ENCODE measurements at places on chromosomes 4 and X.

DNA sequence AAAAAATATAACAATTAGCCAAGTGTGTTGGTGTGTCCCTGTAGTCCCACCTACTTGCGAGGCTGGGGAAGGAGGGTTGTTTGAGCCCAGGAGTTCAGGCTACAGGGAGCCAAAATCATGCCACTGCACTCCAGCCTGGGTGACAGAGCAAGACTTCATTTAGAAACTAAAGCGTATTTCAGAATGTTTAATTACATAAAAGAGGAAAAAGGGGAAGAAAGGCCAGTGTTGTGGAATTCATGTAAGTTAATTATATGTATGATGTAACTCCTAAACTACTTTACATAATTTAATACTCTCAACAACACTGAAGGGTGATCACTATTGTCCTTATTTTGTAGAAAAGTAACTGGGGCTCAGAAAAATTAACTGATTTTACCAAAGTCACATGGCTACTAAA, 67.2 kb upstream of the HOPX start:
- no peak for DNase-seq

DNA sequence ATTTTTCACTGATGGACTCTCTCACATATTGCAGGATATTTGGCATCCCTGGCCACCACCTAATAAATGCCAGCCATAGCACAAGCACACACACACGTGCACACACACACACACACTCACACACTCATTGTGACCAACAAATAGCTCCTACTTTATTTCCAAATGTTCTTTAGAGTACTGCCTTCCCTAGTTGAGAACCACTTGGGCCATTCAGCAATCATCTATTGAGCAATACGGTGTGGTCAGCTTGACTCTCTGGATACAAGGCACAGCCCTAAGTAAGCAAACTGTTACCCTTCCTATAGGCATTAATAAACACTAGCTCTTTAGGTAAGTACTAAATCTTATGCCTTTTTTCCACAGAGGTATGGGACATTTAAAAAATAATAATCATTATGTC, 21.1 kb downstream of the CORIN start:
- DNase-seq: no peak

DNA sequence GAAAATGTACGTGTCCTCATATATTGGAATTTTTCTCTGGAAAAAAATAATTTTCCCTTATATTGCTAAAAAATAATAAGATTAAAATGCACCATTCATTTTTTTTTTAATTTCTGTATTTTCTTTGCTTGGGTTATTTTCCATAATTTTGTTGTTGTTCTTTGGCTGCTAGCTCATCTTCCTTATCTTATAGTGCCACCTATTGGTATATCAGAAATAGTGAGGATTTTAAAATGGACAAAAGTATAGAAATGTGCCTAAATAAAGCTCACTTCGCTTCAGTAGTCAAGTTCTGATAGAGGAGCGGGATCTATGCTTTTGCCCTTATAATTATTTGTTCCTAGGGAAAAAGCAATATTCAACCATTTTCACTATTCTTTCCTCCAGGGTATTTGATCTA, 134.8 kb downstream of the NAP1L3 start:
- DNase-seq: no peak

DNA sequence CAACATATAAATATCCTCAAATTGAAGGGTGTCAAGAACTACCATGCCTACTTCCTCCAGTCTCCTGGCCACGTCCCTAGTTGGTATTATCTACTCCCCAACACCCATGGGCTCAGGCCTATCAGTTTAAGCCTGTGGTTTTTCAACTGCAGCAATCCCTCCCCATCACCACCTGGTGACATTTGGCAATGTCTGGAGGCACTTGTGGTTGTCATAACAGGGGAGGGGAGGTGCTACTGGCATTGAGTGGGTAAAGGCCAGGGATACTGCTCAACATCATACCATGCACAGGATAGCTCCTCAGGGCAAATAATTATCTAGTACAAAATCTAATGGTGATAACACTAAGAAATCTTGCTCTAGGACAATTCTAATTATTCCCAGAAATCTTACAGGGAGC, 95.3 kb downstream of the COMMD8 start:
- no peak for DNase-seq

GRCh38 chr4:136687596-136687995, 844.7 kb downstream of the PCDH18 start:
- DNase-seq: no peak

GRCh38 chrX:150199803-150200202, 163.3 kb upstream of the MAMLD1 start:
- DNase-seq: no peak

DNA sequence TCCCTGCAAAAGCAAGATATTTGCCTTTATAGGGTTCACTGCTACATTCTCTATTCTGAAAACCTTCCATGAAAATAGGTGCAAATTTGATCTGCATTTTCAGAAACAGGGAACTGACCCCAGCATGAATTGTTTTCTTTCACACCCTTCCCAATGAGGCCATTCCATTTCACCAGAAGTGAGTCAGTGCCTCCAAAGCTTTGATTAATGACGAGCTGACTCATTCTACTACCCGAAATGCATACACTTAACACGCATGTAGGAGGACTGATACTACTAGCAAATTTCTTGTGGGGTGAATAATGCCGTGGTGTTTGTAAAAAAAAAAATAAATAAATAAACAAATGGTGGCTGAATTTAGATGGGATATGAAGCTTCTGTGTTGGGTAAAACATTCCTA, 146.9 kb upstream of the FGF13 start:
- no peak for DNase-seq

GRCh38 chr4:162117051-162117450, 46.7 kb downstream of the FSTL5 start:
- DNase-seq: no peak

DNA sequence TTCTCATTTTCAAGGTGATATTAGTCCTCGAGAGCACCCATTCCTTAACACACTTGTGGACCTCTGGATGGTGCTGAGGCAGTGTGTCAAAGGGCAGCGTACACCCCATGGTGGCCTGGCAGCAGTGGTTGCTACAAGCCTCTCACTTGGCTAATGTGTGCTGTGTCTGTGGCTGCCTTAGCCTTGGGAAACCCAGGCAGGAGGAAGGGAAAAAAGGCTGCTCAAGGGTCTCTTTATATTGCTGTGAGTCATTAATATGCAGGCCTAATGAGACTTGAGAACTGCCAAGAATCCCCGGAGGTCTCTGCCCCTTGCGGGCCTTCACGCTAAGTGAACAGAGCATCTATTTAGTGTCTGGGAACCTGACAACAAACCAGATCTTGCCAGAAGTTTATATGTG, 7.0 kb downstream of the PCDH10 start:
- DNase-seq: no peak

DNA sequence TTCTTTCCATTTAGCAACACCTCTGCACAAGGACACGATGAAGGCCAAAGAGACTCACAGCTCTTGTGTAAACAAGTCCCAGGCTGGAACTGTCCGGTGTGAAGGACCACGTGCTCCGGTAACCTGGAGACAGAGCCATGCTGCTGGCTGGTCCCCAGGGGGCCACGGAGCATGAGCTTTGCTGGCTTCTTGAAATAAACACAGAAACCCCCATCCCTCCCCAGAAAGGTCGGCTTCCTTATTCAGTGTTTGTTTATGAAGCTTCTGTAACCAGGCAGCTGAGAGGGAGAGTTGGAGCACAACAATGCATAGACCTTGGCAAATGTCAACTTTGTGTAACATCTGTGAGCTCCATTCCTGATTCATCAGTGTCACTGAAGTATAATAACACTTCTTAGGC, 109.4 kb downstream of the GPR143 start:
- no peak for DNase-seq

- DNase-seq: no peak
These were observed 6.2 kb downstream of the PPP1R2C start for GRCh38 chrX:42771506-42772335.

DNA sequence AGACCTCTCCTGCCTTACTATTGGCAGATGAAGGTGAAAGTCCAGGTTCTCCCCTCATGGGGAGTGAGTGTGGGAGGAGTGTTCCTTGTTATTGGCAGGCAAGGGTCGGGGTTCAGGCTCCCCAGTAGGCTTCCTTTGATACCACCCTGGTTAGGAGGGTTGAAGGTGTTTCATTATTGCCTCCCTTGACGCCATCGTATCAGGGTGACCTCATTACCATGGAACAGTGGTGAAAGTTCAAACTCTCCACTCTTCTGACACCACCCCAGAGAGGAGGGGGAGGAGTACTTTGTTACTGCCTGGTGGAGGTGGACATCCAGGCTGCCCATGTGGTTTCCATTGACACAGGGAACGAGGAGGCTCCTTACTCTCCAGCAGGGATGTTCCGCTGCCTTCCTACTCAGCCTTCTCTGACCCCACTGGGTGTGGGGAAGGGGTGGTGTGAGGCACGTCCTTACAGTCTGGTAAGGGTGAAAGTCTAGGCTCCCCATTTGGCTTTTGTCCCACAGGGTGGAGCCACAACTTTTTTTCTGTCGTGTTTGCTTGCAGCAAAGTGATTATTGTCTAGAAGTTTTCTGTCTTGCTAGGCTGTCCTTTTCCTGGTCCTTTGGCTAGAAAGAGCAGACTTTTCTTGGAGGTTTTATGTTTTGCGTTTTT, 37.2 kb upstream of the USP9X start:
- no peak for DNase-seq

DNA sequence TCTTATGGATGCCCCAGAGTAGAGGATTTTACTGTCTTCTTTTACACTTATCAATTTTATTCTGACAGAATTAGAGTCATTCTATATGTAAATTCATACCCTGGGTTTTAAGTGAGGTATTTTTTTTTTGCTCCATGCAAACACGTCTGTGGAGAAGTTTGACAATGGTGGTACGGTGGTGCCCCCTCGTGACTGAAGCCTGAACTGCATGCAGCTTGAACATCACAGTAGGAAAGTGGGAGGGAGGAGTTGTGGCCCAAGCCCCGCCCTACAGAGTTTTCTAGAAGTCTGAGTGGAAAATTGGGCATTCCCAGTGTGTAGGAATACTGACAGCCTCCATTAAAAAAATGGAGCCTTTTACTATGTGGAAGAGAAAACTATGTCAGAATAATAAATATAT, 73.3 kb upstream of the RAB40AL start:
- DNase-seq: peak; percentile 43

GRCh38 chrX:23373129-23373804, 38.6 kb downstream of the PTCHD1 start:
- DNase-seq: no peak

GRCh38 chrX:9846631-9847030, 60.4 kb downstream of the SHROOM2 start:
- no peak for DNase-seq

DNA sequence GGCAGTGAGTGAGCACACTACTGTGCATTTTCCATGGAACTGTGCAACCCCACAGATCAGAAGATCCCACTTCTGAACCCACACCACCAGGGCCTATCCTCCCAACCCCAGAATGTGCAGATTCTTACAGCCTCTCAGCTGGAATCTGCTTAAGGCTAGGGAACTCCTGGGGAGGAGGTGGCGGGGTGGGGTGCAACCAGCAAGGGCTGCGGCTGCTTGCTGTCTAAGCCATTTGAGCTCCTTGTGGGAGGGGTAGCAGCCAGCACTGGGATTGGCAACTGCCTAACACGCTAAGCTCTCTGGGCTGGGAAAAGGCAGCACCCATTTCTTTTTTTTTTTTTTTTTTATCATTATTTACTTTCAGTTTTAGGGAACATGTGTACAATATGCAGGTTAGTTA, 353.3 kb downstream of the RAB28 start:
- DNase-seq: no peak

DNA sequence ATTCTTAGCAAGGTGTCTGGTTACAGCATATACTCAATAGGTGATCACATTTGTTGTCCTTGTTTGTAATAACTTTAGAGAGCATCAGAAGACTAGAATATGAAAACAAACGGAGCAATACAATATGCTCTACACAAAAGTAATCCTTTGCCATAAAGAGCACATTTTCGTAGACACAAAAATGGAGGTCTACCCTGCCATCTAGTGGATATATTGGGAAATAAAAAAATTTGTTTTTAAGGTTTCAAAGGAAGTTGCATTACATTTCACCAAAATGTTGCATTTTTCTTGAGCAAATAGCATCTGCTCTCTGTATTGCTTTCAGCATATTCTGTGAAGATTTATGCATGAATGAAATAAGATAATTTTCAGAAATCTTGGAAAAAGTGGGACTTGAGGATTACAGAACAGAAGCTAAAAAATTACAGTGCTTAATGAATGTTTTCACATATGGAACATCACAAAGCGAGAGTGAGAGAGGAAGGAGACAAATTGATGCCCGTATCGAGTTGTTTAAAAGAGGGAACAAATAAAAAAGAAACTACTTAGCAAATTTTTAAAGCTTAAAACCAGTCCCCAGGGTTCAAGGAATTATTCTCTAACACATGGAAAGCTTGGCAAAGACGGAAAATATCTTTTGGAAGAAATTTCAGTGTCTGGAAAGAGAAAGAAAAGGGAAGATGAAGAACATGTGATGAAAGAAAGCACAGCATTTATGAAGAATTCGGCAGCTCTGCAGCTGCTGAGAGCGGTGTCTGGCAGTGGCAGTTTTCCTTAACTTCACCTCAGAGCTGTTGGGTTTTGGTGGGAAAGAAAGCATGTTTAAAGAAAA, 390.1 kb downstream of the ANKRD50 start:
- no peak for DNase-seq

Measured in GM13976 (cell line).